ENCODE measurements at places on chromosomes 1 and 21. TPM values are rescaled to one million over a fixed set of nuclear protein-coding genes. Genes with fewer than 3 reads are reported as not detected.

DNA sequence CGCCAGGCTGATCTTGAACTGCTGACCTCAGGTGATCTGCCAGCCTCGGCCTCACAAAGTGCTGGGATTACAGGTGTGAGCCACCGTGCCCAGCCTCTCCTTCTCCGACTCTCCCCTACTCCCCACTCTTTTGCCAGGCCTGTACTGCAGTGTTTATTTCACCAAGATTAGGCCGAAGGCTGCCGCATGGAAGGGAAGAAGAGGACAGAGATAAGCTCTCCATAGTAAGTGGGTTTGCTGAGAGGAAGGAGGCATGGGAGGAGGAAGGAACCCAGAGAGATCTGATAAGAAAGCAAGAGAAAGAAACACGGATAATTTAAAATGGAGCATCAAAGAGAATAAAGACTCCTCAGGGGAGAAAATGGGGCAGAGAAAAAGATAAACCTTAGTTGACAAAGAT lies 8.7 kb downstream of the PTCH2 start:
- no peak for DNase-seq
- H3K36me3 ChIP-seq, result no peaks in the 10 kb centered on the region
- H3K27me3 ChIP-seq, result no peaks in the 10 kb centered on the region
- peaks cover 20% of the 10 kb centered on the region for H3K4me1 ChIP-seq

- H3K27ac ChIP-seq, result no peak overlapping the region
- H3K36me3 ChIP-seq, result peaks cover 26% of the 10 kb centered on the region
- H3K27me3 ChIP-seq, result no peaks in the 10 kb centered on the region
- H3K4me3 ChIP-seq, result no peak overlapping the region
- DNase-seq, result no peak
Measured at GRCh38 chr1:11158720-11159321, 30.3 kb upstream of the ANGPTL7 start.

- H3K27me3 ChIP-seq, result peaks cover 64% of the 10 kb centered on the region
- H3K36me3 ChIP-seq, result no peaks in the 10 kb centered on the region
- no peak overlapping the region for H3K4me3 ChIP-seq
- DNase-seq, result no peak
Measured at GRCh38 chr1:175602026-175602585, 141.3 kb downstream of the TNR start.

The IL24 gene
- not detected for total RNA-seq

DNA sequence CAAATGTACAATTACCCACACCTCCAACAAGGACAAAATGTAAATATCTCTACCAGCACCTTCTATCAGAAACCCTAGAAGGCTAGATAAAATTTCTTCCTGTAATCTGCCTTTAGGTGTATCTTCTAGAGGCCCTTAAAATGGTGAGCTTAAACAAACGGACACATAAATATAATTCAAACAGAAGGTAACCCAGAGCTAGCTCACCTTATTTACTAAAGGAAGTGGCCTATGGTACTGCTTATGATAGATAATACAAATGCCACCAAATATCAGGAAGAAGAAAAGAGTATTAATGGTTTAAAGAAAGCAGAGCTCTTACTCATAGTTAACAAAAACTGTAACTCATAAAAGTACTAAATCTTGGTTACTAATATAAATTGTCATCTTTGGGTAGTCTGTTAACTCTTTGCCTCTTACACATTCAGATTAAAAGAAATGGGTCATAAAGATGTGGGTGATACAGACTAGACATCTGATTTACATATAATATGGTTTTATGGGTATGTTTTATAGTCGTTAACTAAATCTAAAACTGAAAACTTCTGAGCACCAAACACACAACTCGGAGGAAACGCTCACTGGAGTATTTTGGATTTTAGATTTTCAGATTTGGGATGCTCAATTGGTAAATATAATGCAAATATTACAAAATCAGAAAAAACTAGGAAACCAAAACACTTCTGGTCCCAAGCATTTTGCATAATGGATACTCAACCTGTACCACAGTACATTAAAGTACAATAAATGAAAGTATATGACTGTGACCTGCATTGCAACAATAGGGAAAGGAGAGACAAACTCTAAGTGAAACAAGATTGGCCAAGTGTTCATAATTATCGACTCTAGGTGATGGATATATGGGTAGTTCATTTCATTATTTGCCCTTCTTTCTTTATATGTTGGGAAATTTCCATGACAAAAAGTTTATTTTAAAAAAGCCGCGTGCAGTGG lies 23.2 kb downstream of the TRIT1 start:
- H3K27me3 ChIP-seq, result no peaks in the 10 kb centered on the region
- H3K27ac ChIP-seq, result no peak overlapping the region
- no peak for DNase-seq
- peaks cover 16% of the 10 kb centered on the region for H3K4me1 ChIP-seq
- peaks cover 22% of the 10 kb centered on the region for H3K36me3 ChIP-seq

The FAM151A gene
- total RNA-seq, result 5.8 TPM

- H3K4me3 ChIP-seq, result peak overlapping the region; percentile 67
- peaks cover 4% of the 10 kb centered on the region for H3K27me3 ChIP-seq
- peak overlapping the region; percentile 81 for H3K27ac ChIP-seq
- peaks cover 30% of the 10 kb centered on the region for H3K4me1 ChIP-seq
- no peak for DNase-seq
Measured at GRCh38 chr1:150550222-150551050, 1.2 kb downstream of the ADAMTSL4 start.

DNA sequence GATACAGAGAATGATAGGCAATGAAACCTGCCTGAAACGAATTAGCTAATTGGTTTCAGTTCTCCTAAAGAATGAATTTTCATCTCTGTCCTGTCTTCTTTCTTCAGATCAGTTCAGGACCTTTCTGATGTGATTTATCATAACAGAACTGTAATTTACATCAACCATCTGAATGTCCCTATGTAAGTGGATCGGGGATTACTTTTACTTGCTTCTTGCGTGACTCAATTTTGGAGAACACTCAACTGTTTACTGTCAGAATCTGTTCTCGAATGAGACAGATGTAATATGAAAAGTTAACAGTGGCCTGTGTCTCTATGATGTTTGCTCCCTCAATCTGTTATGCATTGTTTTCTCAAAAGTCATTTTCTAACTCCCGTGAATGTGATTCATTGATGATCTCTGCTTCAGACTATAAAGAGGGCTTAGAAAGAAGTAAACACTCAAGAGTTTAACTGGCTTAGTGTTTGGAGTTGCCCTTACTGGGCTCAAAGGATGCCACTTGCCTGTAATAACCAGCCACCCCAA lies 111.0 kb downstream of the GABPA start:
- H3K4me3 ChIP-seq, result no peak overlapping the region
- H3K27me3 ChIP-seq, result peaks cover 22% of the 10 kb centered on the region
- H3K27ac ChIP-seq, result no peak overlapping the region
- peaks cover 14% of the 10 kb centered on the region for H3K36me3 ChIP-seq

The IQGAP3 gene
- total RNA-seq, result 17.6 TPM

- H3K4me3 ChIP-seq, result no peak overlapping the region
- no peak overlapping the region for H3K27ac ChIP-seq
- no peaks in the 10 kb centered on the region for H3K4me1 ChIP-seq
- no peaks in the 10 kb centered on the region for H3K36me3 ChIP-seq
- H3K27me3 ChIP-seq, result peaks cover 3% of the 10 kb centered on the region
Measured at GRCh38 chr1:41983451-41983850, 64.7 kb upstream of the HIVEP3 start.

- no peaks in the 10 kb centered on the region for H3K36me3 ChIP-seq
- H3K4me1 ChIP-seq, result peaks cover 9% of the 10 kb centered on the region
- no peak overlapping the region for H3K4me3 ChIP-seq
- no peak overlapping the region for H3K27ac ChIP-seq
- H3K27me3 ChIP-seq, result peaks cover 5% of the 10 kb centered on the region
Measured at GRCh38 chr1:4269952-4270570, 370.0 kb upstream of the C1orf174 start.

DNA sequence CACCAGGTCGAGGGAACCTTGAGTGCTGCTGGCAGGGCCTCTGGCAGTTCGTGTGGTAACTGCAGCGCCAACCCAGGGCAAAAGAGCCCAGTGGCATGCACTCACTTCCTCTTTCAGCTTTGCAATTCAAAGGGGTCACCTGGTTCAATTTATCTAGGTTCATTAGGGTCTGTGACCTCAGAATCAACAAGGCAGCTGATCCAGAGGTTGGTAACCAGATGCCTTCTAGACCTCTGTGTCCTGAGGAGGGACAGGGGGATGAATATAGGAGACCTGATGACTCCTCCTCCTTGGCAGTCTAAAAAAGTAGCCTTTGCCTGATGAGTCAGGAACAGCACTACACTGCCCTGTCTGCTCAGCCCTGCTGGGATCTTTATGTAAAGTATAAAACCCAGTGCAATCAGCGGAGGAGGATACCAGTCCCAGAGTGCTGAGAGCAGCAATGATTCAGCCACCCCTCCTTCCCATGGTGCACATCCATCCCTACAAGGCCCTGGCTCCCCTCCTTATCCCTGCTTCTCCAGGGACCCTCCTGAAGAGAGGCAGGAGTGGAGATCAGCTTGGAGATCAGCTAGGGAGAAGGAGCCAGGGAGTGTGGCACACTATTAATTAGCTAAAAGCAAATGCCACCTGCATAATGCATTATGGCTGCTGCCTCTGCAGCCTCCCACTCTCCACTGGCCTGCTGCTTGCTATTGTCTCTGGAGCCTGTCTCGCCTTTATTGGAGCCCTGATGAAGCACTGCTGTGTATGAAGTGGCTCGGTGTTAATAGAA lies 11.2 kb upstream of the FMOD start:
- H3K36me3 ChIP-seq, result no peaks in the 10 kb centered on the region
- no peak for DNase-seq
- H3K27me3 ChIP-seq, result peaks cover 51% of the 10 kb centered on the region
- H3K27ac ChIP-seq, result no peak overlapping the region
- H3K4me1 ChIP-seq, result peaks cover 29% of the 10 kb centered on the region
- H3K4me3 ChIP-seq, result no peak overlapping the region

All from type B pancreatic cell (in vitro differentiated cells).